MCF 10A (cell line): ENCODE measurements at places on chromosomes 2 and 18.

GRCh38 chr2:151043484-151043883, 218.2 kb downstream of the RBM43 start:
- H3K27me3 ChIP-seq: no peaks in the 10 kb centered on the region
- peak; percentile 89 for DNase-seq
- peak overlapping the region; percentile 79 for H3K27ac ChIP-seq
- H3K4me3 ChIP-seq: peak overlapping the region; percentile 56

GRCh38 chr2:204730603-204731002, 185.3 kb downstream of the PARD3B start:
- H3K4me3 ChIP-seq: no peak overlapping the region
- H3K27ac ChIP-seq: no peak overlapping the region
- peaks cover 5% of the 10 kb centered on the region for H3K4me1 ChIP-seq
- DNase-seq: no peak
- H3K36me3 ChIP-seq: peaks cover 8% of the 10 kb centered on the region

DNA sequence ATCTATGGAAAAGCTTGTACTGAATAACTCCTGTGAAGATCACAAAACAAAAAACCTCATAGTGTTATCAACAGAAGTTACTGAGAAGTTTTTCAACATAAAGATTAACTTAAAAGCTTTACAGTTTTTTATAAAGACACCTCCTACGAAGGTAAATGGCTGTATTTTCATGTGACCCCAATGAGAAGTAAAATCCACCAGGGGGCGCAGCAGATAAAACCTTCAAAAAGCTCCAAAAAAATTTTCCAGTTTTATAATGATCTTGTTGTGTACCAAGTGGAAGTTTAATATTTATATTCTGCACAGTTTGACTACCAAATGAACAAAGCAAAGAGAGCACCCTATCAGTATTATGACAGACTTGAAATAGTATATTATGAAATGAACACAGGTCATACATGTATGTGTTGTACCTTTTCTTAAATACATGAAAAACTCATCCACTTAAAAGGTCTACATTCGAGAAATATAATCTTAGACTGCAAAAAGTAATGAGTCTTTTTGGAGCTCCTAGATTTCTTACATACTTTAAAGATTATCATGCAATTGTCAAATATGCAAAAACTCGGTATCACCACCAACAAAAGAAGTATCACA, 38.5 kb downstream of the PNO1 start:
- no peak overlapping the region for H3K4me3 ChIP-seq
- peaks cover 35% of the 10 kb centered on the region for H3K4me1 ChIP-seq
- H3K27me3 ChIP-seq: no peaks in the 10 kb centered on the region
- no peak for DNase-seq

DNA sequence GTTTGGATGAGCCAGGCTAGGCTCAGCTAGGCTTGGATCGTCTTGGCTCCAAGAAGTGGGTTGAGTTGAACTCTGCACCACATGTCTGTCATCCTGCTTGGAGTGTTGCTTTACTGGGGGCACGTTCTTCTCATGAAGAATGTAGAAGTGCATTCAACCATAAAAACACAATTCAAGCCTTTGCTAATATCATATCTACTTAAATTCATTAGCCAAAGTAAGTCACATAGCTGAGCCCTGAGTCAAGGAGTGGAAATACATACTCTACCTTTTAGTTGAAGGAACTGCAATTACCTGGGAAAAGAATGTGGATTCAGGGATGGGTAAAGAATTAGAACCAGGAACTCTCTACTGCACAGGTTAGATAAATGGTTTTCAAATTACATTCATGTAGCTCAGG, 360.4 kb upstream of the KCNH7 start:
- H3K36me3 ChIP-seq: no peaks in the 10 kb centered on the region
- no peaks in the 10 kb centered on the region for H3K27me3 ChIP-seq
- H3K4me1 ChIP-seq: no peaks in the 10 kb centered on the region
- no peak overlapping the region for H3K27ac ChIP-seq
- DNase-seq: no peak

DNA sequence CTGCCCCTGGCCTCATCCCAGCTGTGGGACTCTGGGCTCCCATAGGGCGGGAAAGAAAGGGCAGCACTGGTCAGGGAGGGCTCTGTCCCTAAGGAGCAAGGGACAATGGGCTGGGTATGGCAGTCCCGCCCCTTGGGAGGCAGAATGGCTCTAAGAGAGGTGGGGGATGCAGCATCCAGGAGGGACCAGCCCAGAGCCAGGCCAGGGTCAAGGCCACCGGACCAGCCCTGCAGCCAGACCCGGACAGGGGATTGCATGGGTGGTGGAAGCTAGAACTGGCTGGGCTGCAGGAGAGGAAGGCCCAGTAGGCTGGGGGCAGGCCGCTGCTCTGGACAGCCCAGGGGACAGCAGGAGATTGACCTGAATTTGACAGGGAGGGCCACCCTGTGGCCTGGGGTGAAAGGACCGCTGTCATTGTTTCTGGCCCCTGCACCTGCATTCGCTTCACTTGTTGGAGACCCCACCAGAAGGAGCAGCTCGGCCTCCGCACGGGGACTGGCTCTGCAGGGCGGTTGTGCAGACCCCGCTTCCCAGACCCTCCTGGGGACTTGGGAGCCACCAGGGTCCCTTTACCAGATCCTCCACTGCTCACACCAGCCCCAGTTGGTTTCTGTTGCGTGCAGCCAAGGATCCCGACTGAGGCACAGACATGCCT, 14.6 kb downstream of the RAMP1 start:
- peak overlapping the region; percentile 4 for H3K4me3 ChIP-seq
- peaks cover 39% of the 10 kb centered on the region for H3K4me1 ChIP-seq
- DNase-seq: no peak
- no peaks in the 10 kb centered on the region for H3K36me3 ChIP-seq

GRCh38 chr2:74894272-74894981, 60.5 kb downstream of the HK2 start:
- peaks cover 10% of the 10 kb centered on the region for H3K4me1 ChIP-seq
- peak; percentile 85 for DNase-seq
- no peak overlapping the region for H3K4me3 ChIP-seq
- H3K36me3 ChIP-seq: peaks cover 33% of the 10 kb centered on the region
- no peak overlapping the region for H3K27ac ChIP-seq
- no peaks in the 10 kb centered on the region for H3K27me3 ChIP-seq
